ENCODE measurements at places on chromosomes 13 and 19.

- no peak for DNase-seq
Measured at GRCh38 chr19:44525721-44526430, 3.6 kb downstream of the CEACAM20 start.

- no peak for DNase-seq
Measured at GRCh38 chr19:50239921-50240590, 36.6 kb downstream of the MYH14 start.

DNA sequence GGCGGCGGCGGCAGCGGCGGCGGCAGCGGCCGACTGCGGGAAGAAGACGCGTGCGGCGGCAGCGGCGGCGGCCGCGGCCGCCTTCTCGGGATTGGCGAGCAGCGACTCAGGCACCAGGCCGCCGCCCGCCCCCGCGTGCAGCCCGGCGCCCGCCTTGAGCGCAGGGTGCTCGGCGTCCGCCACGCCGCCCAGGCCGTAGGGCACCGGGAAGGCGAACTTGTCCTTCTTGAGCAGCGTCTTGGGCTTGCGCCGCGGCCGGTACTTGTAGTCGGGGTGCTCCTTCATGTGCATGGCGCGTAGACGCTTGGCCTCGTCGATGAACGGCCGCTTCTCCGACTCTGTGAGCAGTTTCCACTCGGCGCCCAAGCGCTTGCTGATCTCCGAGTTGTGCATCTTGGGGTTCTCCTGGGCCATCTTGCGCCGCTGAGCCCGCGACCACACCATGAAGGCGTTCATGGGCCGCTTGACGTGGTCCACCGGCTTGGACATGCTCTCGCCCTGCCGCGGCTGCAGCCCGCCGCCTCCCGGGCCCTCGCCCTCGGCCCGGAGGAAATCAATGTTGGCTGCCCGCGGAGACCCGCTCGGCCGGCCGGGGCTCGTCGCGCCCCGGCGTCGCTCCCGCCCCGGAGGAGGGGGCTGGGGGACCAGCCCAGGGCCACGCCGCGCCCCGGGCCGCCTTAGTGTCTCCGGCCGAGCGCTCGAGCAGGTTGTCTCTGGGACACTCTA, 621 bp downstream of the SOX21 start:
- no peak for DNase-seq

- DNase-seq: no peak
Measured at GRCh38 chr13:45792827-45793303, 58.7 kb downstream of the SIAH3 start.

DNA sequence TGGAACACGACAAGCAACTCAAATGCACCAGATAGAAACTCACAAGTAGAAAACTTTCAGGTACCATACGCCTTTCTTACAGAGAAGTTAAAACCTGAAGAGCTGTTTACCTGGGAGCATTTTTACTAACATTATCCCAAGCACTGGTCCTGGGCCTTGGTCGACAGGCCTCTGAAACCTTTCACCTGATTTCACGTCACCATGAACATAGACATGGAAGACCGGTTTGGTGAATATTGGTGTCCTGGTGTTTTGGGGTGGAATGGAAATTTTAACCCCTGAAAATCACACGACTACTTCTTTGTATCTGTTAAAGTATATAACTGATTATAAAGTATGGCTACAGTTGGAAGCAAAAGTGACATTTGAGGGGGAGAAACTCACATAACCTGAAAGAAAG, 176.6 kb upstream of the ARGLU1 start:
- no peak for DNase-seq

DNA sequence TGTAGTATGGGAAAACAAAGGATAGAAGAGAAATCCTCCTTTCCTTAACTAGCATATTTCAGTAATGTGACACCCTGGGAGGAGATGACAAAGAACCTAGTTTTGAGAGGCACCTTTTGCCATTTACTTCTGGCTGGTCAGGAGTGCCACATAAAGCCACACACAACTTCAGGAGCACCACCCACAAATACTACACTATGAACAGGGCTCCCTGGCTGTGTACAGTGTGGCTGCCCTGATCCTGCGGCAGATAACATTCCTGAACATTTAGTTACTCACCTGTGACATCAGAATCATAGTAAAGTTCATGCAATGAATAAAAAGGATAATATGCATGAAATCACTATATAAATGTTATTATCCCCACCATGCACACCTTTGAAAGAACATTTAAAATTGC, 17.4 kb upstream of the IRS2 start:
- DNase-seq: no peak

GRCh38 chr19:18972301-18972811, 31.3 kb upstream of the HOMER3 start:
- DNase-seq: no peak

GRCh38 chr13:76894401-76895110, 8.4 kb upstream of the KCTD12 start:
- no peak for DNase-seq

- DNase-seq: no peak
Measured at GRCh38 chr19:30004403-30004802, 62.4 kb downstream of the URI1 start.

- DNase-seq: peak; percentile 20
Measured at GRCh38 chr13:35549481-35549880, 73.0 kb upstream of the MAB21L1 start.

- no peak for DNase-seq
Measured at GRCh38 chr19:6260912-6261650, 18.7 kb downstream of the MLLT1 start.

DNA sequence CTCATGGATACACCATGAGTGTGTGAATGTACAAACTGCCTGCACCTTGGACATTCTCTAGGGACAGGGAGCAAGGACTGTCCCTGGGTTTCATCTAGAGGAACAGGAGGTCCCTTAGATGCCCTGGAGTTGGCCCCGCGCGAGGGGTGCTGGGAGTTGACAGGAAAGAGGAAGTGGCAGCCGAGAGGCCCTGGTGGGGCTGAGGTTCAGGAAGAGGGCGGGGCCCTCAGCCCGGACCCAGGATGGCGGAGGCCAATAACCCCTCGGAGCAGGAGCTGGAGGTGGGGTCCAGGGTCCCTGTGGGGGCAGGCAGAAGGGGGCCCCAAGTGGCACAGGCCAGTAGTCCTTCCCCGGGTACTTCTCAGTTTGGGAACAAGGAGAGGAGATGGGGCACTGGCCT, 6.9 kb downstream of the PKN1 start:
- no peak for DNase-seq

- no peak for DNase-seq
Measured at GRCh38 chr19:45008552-45008951, 7.3 kb downstream of the RELB start.

DNA sequence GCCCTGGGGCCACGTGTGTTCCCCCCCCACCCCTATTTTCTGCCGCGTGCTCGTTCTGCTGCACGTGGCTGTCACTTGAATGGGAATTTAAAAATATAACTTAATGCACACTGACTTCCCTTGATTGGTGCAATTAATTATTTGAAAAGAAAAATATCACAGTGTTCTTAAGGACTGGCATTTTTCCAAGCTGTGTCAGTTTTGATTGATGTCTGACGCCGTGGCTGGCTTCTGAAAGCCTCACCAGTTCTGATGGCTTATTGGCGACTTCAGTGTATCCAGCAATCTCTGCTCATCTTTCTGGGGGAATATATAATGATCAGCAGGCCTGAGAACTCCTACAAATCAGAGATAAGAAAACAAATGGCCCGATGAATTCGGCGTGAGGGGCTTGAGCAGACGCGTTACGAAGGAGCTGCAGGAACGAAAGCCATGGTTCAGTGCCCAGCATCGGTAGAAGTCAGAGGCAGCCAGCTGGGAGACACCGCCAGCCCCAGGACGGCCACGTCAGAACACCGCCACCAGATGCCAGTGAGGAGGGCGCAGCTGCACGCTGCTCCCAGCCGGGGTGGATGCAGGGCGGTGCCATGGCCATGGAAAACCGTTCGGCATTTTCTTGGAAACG, 111.2 kb downstream of the KDM4B start:
- DNase-seq: no peak

DNA sequence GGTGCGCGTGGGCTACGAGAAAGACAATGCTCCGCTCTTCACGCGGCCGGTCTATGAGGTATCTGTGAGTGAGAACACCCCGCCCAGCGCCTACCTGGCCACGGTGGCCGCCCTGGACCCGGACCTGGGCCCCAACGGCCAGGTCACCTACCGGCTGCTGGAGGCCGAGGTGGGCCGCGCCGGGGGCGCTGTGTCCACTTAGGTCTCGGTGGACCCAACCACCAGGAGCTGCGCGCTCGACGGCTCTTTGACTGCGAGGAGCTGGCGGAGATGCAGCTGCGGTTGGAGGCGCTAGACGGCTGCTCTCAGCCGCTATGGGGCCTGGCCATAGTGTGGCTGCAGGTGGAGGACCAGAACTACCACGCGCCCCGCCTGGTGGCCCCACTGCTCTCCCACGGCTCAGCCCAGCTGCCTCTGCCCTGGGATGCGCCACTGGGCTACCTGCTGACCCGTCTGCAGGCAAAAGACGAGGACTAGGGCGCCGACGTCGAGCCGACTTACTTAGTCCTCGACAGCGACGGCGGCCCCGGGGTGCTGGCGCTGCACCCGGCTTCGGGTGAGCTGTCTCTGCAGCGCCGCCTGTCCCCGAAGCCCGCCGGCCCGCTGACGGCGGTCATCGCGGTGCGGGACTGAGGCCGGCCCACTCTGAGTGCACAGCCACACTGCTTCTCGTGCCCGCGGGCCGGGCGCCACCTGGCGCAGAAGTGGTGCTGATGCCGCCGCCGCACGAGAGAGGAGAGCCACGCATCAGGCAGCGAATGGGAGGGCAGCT, 173.0 kb downstream of the OLFM4 start:
- DNase-seq: no peak

DNA sequence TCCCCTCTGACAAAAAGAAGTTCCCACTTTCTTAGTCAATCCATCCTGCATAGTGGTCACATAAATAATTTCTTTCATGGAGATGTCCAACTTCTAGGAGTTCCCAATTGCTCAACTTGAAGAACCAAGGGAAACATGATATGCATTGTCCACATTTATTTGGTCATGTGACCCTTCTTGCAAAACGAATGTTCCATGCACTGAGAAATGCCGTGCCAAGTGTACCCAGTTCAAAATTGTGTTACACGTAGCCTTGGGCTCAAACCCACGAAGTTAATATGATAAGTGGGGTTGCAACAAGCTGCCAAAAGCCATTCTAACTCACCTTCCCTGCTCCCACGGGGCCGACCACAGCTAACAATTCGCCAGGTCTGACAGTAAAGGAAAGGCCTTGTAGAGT, 113.1 kb downstream of the ABCC4 start:
- DNase-seq: no peak

- no peak for DNase-seq
Measured at GRCh38 chr13:98475522-98475921, 101.4 kb downstream of the STK24 start.

DNA sequence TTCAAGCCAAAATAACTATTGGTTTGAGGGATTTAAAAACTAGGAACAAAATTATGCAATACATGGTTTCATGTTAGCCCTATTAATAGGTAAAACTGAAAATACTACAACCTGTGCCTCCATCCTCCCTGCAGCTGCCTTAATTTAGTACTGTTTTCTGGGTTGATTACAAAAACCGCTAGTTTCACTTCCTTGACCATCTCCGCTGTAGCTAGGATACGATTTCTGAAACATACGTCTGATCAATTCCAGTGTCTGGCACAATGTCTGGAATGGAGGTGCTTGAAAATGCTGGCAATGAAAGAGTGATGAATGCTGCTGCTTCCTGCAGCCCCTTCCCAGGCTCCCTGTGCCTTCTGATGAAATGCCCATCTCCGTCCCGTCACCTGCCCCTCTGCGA, 273.5 kb downstream of the SHISA2 start:
- no peak for DNase-seq

DNA sequence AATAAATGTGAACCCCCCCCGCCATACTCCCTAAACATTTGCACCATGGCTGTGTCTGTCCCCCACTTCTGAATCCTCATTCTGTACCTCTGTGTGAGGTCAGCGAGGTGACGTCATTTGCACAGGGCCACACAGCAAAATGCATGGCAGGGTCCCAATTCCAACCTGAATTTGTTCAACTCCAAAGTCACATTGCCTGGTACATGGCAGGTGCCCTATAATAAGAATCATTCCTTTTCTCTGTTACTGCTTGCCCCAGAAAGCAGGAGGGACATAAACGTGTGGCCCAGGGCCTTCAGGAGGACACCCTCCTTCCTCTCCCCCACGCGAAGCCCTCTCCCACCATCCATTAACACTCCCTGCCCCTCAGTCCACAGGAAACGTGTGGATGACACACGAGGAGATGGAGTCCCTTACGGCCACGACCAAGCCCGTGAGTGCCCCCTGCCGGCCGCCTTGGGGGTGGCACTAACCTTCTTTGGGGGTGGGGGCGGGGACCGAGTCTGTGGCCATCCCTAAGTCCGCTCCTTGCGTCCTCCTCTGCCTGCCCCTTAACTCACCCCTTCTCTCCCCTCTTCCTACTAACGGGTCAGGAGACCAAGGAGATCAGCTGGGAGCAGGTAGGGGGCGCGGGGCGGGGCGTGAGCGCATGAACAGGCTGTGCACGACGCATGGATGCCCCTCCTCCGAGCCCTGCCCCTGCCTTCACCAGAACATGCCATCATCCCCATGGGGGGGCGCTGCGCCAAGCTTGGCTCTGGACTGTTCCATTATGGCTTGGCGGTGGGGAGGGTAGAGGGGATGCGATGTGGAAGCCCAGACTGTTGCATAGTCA, 9.4 kb downstream of the HRC start:
- no peak for DNase-seq

GRCh38 chr19:369256-369655, 24.7 kb upstream of the MIER2 start:
- no peak for DNase-seq

DNA sequence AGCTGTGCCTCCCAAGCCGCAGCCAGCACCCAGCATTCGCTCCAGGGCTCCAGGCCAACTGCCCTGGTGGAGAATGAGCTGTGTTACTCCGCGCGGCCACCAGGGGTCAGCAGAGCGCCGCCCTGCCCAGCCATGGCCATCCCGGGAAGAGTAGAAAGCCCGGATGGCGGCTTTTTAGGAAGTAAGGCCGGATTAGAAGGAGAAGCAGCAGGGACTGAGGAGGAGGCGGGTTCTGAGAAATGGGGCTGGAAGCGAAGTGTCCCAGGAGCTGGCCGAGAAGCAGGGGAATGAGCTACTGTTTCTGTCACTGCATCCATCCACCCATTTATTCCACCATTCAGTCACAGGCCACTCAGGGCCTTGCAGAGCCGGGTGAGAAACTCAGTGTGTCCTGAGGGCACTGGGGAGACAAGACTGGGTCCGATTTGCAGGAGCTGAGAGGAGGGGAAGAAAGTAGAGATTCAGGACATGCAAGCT, 6.6 kb upstream of the NPAS1 start:
- DNase-seq: peak; percentile 30

DNA sequence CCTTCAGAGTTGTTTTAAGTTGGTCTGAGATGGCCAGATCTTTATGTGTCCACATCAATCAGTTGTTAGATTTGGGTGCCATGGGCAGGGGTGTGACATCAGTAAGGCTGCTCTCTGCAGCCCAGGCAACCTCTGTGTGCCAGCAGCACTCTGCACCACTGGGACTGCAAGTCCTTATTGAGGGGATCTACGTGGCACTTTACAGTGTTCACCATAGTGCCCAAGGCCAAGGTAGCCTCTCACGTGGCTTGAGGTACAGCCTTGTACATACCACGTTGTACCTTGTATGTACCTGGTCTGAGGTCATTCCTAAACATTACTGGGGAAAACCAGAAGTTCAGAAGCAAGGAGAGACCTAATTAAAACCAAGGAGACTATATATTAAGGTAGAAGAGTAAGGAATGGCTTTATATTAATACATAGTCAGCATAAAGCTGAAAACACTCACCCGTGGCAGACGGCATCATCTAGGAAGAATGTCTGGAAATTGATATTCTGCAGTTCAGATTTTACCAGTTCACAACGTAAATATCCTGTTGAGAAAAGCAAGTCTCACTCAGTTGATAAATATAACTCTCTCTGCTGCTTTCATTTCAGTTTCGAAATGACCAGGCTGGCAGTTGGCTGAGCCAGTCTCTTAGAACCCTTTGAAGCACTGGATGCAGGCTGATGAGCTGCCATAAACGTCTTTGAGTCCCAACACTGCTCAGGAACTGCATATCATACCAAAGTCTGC, 128.8 kb downstream of the ZDHHC20 start:
- no peak for DNase-seq
